ENCODE measurements at places on chromosomes 2 and 18. TPM values are rescaled to one million over a fixed set of nuclear protein-coding genes. Genes with fewer than 3 reads are reported as not detected.

The ITGA4 gene
- 9.7 TPM for total RNA-seq

The ZAP70 gene
- total RNA-seq = 1.3 TPM

The TEX44 gene
- total RNA-seq = not detected

- no peak for DNase-seq
Measured at GRCh38 chr2:45919711-45920111, 268.2 kb downstream of the PRKCE start.

DNA sequence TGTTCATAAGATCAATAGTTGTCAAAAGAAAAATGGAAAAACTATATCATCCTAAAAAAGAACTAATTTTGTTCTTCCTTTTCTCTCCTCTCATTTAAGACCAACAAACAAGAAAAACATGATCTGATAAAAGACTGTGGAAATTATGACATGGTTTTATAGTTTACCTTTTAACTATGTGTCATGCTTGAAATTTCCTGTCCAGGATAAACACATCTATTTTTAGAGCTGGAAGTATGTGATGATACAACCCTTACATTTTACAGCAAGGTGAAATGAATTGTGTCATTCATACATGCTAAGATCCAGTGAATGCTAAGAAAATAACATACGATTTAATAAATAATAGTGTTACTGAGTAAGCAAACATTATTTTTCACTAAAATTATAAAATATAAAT, 89.9 kb downstream of the GULP1 start:
- no peak for DNase-seq

DNA sequence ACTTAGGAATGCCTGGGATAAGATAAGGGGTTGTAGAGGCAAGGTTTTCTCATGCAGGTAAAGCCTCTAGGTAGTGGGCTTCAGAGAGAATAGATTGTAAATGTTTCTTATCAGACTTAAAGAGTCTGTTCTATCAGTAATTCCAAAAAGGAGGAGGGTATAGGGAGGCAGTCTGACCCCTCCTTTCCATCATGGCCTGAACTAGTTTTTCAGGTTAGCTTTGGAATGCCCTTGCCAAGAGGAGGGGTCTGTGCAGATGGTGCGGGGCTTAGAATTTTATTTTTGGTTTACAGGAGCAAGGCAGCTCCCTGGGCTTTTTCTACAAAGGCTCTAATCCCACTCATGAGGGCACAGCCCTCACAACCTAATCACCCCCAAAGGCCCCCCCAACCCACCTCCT, 135.0 kb downstream of the B3GNT2 start:
- DNase-seq = no peak

DNA sequence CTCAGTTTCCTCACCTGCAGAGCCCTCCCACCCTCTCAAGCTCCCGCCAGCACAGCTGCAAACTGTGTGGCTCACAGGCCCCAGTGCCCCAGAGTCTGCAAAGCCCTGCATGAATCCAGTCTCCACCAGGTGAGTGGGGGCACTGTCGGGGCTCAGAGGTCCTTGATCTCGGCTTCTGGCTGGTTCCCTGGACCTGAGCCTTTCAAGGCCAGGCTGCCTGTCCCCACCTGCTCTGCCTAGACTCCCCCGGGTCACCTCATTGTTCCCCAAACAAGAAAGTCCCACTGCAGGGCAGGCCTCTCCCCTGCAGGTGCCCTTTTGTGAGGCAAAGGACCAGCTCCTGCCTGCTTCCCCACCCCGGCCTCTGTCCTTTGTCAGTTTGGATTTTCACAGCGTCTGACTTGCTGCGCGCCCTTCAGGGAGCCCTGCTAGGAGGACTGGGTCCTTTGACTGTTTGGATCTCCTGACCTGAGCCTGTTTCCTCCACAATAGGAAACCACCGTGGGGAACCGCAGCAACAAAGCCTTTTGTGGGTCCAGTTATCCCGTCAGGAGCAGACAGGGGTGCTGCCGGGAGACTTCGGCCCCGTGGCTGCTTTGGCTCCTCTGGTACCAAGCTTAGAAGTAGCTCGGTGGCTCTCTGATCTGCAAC, 200.5 kb upstream of the HDAC4 start:
- DNase-seq = peak; percentile 52

- DNase-seq = no peak
Measured at GRCh38 chr2:18925296-18925695, 335.9 kb upstream of the NT5C1B start.

- DNase-seq = no peak
Measured at GRCh38 chr18:58201733-58202730, 158.0 kb downstream of the NEDD4L start.

DNA sequence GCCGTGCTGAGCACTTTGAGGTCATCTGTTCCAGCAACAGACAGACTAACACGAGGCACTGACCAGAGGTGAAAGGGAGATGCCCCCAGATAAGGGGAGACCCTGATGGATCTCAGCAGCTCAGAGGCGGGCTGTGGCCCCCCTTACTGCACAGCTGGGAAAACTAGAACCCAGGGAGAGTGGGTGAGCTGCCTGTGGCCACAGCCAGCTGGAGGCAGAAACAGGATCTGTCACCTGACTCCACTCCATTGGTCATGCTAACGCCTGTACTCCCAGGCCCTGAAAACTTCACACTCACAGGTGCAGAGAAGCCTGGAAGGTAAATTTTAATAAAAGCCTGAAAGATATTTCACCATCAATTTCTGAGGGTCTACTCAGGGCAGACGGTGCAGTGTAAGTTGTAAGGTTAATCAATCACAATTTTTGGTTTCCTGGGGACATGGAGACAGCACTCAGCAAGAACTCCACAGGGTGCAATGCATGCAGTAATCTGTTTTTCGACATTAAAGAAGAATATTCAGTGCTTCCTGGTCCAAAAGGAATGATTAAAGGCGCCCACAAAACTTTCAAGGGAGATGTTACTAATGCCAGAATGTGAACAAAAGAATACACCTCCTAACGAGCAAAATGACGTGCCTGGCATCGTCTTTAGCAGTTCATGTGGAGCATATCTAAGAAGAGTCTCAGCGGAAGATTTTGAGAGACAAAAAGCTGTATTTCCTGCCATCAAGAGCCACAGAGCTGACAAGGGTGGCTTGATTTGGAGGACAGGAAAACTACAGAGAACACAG, 173.4 kb downstream of the EIPR1 start:
- DNase-seq = no peak

GRCh38 chr2:24409700-24410556, 49.6 kb upstream of the ITSN2 start:
- DNase-seq = no peak

DNA sequence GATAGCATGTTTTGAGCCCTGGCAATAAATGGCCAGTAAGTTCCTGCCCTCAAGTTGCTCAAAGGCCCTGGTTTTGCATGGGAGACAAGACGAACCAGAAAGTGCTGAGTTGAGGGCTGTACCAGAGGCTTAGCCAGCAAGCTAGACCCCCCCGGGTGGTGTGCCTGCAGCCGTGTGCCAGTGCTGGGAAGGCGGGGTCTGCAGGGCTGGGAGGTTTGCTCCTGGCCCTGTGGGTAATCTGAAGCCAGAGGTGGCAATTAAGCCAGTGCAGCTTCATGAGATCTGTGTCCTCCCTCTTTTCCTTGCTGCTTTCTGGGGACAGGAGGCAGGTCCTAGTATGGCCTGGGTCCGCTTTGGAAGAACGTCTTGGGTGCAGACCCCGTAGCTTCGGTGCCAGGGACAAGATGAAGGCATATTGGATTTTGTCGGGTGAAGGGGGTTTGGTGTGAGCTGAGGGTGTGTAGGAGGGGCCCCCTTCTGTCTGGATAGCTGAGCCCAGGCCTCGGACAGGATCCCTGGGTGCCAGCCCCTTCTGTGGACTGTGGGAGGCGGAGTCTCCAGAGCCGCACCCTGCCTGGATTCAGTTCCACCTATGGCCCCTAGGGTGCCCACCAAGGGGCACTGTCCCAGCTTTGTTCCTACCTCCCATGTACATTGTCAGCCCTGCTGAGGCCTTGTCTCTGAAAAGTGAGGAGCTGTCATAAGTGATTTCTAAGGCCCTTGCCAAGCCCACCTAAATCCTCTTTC, 15.6 kb downstream of the ATOH8 start:
- no peak for DNase-seq
